ENCODE measurements at places on chromosomes 2 and 18.

- no peak for DNase-seq
Measured at GRCh38 chr18:48059455-48060010, 129.1 kb upstream of the SMAD2 start.

- peak; percentile 41 for DNase-seq
Measured at GRCh38 chr2:38535744-38536506, 66.8 kb downstream of the HNRNPLL start.

- DNase-seq = no peak
Measured at GRCh38 chr2:176099159-176099727, 352 bp upstream of the HOXD12 start.

GRCh38 chr2:96665083-96665569 is 22.6 kb downstream of the FER1L5 start:
- DNase-seq = peak; percentile 24

DNA sequence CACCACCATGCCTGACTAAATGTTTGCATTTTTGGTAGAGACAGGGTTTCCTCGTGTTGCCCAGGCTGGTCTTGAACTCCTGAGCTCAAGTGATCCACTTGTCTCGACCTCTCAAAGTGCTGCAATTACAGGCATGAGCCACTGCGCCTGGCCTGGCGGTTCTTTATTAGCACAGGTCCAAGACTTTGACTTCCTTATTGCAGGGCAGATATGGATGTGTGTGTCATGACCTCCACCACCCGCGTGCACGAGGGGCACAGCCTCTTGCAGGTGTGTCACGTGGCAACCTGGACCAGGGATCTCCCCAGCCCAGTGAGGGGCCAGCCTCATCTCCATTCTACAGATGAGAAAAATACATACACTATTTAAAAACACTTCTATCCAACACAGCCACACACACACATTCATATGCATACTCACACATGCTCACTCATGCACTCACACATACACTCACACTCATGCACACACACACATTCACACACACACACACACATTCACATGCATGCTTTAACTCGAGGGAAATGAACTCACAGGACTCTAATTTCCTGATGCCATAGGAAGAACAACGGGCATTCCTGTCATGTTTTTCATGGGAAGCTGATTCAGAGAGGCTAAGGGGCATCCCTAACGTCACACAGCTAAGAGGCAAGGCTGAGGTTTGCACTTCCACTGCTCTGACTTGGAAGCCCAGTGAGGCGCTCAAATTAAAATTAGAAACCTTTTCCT is 38.8 kb downstream of the RRM2 start:
- DNase-seq = no peak

GRCh38 chr2:195793881-195794280 is 136.9 kb downstream of the SLC39A10 start:
- no peak for DNase-seq

DNA sequence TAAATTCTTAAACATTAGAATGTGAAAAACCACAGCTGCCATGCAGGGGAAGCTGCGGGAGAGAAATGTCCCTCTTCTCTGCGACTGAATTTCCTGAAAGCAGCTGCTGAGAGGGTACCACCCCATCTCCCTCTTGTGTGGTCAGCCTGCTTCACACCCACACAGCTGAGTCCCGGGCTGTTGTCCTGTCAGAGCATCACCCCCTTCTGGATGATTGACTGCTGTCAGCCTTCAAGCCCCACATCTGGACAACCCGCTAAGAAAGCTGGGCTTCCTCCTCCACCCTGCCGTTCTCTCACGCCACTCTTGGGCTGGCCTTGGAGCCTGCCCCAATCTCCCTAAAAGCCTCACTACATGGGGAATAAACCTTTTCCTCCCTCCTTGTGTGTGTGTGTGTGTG is 26.0 kb downstream of the SH3YL1 start:
- no peak for DNase-seq

DNA sequence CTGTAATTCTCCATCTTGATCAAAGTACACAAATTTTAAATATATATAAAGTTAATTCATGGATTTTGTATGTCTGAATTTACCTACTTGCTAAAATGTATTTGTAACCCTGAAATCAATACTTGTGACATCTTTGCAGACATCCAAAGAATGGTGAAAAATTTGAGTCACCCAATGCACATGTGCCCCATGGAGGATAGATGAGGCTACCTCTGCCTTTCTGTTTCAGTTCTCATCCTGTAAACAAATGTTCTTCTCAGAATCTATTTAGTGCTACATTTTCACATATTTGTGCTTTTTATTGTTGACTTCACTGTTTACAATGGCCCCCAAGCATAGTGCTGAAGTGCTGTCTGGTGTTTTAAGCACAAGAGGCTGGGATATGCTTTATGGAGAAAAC is 171.5 kb downstream of the LRATD1 start:
- no peak for DNase-seq

DNA sequence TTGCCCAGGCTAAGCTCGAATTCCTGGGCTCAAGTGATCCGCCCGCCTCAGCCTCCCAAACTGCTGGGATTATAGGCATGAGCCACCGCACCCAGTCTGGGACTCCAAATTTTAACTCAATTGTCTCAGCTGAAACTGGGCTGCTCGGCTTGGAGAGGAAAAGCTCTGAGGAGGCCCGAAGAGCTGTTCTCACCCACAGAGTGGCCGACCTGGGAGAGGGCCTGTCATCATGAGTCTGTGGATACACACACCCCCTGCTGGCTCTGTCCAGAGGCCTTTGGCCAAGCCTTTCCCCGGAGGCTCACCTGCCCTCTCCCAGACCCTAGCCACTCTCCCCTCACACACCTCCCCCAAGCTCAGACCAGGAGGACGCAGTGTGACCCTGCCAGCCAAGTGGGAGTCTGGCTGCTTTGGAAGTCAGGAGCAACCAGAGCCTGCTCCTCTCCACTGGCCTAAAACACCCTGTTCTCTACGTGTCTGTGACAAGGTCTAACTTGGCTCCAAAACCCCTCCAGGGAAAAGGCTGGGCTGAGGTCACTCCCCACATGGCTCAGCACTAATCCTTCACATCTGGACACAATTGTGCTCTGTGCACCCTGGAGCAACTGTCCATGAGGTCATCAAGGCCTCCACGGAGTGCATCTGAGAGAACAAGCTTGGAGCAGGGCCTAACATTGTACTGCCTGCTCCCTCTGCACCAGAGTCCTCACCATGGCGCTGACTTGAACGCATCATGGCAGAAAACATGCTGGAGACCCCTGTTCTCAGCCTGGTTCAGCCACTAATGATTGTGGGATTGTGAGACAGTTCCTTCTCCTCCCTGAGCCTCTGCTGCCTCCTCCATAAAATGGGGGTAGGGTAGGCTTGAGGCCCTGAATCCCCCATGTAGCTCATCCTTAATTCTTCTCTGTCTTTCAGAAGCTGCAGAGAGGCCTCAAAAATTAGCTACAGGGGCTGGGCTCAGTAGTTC is 49.9 kb upstream of the RAB6C start:
- no peak for DNase-seq

DNA sequence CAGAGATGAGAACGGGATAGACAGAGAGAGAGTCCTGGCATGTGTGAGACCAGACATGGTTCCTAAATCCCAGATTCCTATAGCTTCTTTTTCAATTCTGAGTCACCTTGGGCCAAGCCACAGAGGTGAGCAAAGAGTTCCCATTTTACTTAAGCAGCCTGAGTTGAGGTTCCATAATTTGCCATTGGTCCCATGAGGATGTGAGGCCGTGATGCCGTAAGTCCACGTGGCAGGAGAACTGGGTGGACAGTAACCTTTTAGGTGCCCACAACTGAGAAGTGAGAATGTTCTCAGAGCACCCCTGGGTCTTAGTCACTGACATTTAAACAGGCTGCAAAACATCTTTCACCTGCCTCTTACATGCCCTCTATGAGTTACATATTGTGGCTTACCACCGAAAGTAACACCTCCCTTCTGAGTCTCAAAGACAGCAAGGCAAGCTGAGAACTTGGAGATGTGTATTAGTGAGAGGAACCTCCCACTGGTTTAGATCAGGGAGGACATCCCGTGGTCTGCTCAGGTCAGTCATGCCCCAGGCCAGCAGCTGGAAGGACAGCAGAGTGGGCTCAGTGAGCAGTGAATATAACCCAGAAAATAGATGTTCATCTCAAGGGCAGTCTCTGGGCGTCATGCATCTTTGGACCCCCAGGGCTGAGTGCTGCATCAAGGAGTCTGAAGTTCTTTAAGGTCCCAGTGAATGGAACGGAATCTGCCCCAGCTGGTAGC is 127.9 kb upstream of the LGALSL start:
- no peak for DNase-seq

- no peak for DNase-seq
Measured at GRCh38 chr2:105645031-105645937, 99.4 kb upstream of the NCK2 start.

DNA sequence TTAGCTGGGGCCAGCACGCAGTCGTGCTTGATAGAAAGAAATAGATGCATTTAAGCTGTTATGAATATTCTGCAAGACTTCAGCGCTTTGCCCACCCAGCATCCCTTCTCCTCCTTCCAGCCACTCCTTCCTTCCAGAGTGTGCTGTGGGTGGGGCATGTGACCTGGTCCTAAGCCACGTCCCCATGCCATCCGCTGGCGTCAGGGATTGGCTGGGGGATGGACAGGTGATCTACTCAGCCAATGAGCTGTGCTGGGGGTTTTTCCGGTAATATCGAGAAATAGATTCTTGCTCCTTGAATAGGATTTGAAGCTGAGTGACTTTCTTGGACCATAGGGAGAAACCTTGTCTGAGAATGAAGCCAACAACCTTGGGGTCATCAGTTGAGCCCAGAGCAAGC is 4.8 kb upstream of the ZAP70 start:
- DNase-seq = no peak

- no peak for DNase-seq
Measured at GRCh38 chr2:207660994-207661393, 35.8 kb upstream of the METTL21A start.

GRCh38 chr18:49618742-49619681 is 57.2 kb downstream of the LIPG start:
- DNase-seq = no peak

- DNase-seq = no peak
Measured at GRCh38 chr2:190506666-190507065, 27.9 kb downstream of the NEMP2 start.

DNA sequence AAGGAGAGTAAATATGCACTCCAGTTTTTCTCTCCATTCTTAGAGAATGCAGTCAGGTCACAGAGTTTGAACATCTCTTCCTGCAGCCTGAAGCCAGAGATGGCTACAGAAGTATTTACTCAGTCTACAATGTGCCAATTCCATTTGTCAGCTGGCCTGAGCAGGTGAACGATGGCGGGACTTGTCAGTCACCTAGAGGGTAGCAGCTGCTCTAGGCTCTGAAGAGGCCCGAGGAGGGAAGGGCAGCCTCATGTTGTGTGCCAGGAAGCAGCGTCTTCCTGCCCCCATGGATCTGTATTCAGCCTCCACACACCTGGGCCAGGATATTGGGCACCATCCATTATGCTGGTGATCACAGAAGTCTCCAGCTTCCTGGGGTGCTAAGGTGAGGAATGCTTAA is 316.7 kb upstream of the CHAC2 start:
- DNase-seq = no peak

DNA sequence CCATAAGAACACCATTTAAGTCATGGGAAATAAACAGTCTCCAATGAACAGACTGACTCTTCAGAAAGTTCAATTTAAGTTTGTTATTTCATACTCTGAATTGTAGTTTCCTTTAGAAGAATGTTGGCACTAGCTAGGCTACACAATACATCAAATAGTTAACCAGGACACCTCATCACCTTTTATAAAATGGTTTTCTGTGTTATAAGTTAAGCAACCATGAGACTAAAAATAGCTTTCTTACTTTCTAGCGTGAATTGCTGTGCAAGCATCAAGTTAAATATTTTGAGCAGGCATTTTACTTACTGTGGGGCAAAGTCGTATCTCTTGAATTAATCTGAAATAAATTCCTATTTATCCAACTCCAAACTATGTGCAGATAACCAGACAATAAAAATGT is 1092.6 kb upstream of the SLC39A10 start:
- no peak for DNase-seq

DNA sequence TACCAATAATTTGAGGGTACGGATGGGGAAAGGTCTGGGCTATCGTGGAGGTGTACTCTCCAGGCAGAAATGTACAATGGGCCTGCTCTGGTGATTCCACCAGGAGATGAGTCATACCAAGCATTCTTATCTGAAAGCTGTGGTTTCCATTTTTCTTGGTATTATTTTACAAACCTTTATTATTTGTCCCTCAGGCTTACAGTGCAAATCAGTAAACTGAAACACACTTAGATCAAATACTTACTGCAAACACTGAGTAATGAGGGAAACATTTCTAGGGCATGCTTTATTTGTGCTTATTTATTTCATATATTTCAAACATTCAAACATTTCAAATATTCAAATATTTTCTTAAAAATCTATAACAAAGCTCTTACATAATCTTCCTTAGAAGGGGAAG is 319.8 kb downstream of the RND3 start:
- DNase-seq = no peak

DNA sequence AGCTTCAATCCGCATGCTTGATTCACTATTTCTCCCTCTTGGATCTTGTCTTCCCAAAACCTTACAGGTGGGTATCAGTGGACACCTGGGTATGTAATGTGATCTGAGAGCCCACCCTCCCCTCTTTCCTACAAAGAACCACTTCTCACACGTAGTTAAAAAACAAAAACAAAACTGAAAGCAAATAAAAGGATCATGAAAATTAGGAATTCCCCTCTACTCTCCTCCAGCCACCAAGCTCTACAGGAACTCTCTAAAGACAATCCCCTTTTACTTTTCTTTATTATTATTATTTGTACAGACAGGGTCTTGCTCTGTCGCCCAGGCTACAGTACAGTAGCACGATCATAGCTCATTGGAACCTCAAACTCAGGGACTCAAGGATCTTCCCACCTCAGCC is 40.8 kb upstream of the MYO1B start:
- DNase-seq = no peak

DNA sequence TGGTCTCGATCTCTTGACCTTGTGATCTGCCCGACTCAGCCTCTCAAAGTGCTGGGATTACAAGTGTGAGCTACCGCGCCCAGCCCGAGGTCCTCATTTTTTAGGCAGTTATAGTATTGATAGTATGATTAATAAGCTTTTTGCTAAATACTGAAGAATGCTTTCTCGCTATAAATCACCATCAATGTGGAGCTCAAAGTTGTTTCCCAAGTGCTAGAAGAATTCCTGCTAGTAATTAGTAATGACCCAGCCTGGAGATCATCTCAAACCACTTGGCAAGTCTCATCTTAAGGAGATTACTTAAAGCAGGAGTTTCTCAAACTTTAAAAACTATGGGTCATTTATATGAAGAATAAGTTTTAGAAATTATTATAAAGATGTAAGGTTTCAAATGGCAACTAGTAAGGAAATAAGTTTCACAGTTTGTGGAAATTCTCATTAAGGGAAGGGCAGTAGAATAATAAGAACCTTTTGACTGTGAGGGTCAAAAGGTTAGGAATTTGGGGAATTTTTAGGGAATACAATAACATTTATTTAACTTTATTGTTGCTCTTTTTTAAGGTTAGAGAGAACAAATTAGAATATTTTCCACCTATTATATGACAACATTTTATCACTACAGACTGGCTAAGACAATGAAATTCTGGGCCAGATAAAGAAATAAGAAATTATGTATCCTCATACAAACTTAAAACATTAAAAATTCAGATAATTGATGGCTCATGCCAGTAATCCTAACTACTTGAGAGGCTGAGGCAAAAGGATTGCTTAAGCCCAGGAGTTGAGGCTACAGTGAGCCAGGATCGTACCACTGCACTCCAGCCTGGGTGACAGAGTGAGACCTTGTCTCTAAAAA is 148.6 kb upstream of the MAP3K20 start:
- no peak for DNase-seq

- no peak for DNase-seq
Measured at GRCh38 chr2:64525317-64525613, 1.1 kb downstream of the AFTPH start.

Measured in GDM1 (cell line).